ENCODE measurements at places on chromosomes 3 and 15. TPM values are rescaled to one million over a fixed set of nuclear protein-coding genes. Genes with fewer than 3 reads are reported as not detected.

DNA sequence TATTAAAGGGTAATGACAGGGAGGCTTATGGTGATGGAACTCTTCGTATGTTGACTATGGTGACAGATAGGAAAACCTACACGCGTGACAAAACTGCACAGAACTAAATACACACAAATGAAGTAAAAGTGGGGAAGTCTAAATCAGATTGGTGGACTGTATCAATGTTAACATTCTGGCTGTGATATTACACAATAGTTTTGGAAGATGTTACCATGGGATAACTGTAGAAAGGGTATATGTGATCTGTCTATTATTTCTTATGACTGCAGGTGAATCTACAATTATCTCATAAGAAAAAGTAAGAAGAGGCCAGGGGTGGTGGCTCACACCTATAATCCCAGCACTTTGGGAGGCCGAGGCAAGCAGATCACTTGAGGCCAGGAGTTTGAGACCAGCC is 9.1 kb downstream of the HIGD2B start:
- DNase-seq, result no peak

GRCh38 chr3:183800243-183800863 is 25.0 kb downstream of the MAP6D1 start:
- no peak for DNase-seq

GRCh38 chr15:26294059-26294689 is 431.0 kb upstream of the ATP10A start:
- DNase-seq, result no peak

GRCh38 chr3:47588053-47588452 is 9.4 kb upstream of the CSPG5 start:
- DNase-seq, result no peak

GRCh38 chr3:172357850-172358754 is 90.2 kb downstream of the GHSR start:
- no peak for DNase-seq

GRCh38 chr15:38873158-38873557 is 308.5 kb upstream of the RASGRP1 start:
- no peak for DNase-seq

DNA sequence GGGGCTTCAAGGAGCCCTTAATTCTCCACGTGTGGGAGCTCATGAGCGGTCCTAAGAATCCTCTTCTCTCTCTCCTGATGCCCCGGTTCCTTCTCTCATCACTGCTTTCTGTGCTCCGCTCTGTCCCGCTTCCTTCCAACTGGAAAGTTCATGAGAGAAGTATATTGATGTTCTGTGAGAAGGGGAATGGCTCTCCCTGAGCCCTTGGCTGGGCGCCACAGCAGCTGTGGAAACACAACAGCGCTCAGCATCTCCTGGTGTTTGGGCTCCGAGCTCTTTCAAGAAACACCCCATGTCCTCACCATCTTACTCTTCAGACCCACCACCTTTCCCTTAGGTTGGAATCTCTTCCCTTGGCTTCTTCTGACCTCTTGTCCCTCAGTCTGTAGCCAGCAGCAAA is 161.7 kb downstream of the VGLL4 start:
- DNase-seq, result no peak

- DNase-seq, result no peak
Observed at GRCh38 chr15:82646250-82647044, 716 bp downstream of the CPEB1 start.

GRCh38 chr3:117409701-117410459 is 700.3 kb downstream of the TUSC7 start:
- DNase-seq, result no peak

DNA sequence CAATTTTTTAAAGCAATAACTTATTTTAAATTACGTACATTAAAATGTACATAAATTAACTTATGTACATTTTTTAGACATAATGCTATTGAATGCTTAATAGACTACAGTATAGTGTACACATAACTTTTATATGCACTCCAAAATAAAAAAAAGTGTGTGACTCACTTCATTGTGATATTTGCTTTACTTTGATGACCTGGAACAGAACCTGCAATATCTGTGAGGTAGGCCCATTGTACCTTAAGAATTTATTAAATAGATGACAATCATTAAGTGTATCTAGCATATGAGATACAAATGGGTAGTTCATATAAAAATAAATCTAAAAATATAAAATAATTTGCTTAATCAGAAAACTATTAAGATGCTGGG is 276.7 kb downstream of the NFKBIZ start:
- no peak for DNase-seq

DNA sequence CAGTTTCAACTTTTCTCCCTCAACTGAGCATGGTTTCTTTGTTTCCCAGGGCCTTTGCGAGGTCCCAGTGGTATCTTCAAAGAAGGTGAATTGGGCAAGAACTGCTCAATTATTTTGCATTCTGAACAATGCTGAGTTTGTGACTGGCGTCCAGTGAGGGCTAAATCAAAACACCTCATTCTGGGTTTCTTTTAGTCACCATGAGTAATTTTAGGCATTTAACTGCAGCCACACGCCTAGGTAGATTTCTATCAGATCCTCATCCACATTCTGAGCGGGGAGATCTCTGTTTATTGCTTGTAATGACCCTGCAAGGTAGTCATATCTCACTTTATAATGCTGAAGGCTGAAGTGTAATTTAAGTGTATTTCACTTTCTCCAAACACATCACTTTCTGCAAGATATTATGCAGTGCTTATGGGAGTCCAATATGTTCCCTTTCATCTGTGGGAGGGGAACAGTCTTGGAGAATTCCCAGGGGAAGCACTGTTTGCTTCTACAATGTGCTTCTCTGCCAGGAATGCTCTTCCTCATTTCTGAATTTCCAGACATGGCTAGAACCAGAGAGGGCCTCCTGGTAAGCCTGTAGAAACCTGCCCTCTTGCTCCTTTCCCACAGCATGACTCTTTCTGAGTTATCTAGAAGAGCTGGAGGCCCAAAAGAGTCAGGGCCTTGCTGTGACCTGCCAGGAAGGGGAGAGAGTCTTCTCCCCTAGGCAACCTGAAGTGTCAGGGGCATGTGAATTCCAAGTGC is 91.7 kb downstream of the FRMD4B start:
- no peak for DNase-seq

- DNase-seq, result no peak
Observed at GRCh38 chr3:192577271-192577670, 150.1 kb downstream of the FGF12 start.

- no peak for DNase-seq
Observed at GRCh38 chr3:86913160-86913559, 77.8 kb downstream of the VGLL3 start.

GRCh38 chr15:34987609-34988026 is 469 bp downstream of the ZNF770 start:
- DNase-seq, result no peak

DNA sequence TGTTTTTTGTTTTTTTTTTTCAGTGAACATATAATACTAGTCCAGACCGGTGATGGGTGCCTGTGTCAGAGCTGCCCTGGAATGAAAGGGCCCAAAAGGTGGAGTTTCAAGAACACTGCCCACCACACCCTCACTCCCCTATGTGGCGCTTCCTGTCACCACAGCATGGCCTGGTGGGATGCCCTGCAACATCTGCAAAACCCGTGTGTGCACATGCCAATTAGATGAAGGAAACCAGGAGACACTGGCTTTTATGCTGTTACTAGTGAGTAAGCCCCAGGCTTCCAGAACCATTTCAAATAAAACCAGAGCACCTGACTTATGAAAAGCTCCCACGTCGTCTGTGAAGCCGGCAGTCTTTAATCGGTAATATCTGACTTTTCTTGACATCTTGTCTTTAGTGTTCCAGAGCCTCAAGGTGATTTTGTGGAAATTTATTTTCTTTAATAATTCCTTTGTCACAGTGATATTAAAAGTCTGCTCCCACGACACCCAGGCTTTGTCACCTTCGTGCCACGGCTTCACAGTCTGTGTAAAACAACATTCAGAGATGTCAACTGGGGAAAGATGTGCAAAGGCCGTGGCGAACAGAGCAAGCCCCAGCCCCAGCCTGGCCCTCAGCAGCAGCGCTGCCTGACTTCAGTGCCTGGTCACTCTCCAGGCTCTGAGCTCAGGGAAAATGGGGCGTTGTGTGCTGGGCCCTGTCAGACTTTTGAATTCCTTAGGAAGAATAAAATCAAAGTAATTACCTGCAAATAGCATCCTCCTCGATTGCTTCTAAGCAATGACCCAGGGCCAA is 6.4 kb downstream of the CFAP92 start:
- DNase-seq, result no peak

GRCh38 chr3:24802614-24803013 is 308.0 kb upstream of the THRB start:
- no peak for DNase-seq

- DNase-seq, result no peak
Observed at GRCh38 chr3:127809211-127809610, 13.1 kb downstream of the MGLL start.

- no peak for DNase-seq
Observed at GRCh38 chr15:62559381-62559733, 394.3 kb upstream of the C2CD4B start.

DNA sequence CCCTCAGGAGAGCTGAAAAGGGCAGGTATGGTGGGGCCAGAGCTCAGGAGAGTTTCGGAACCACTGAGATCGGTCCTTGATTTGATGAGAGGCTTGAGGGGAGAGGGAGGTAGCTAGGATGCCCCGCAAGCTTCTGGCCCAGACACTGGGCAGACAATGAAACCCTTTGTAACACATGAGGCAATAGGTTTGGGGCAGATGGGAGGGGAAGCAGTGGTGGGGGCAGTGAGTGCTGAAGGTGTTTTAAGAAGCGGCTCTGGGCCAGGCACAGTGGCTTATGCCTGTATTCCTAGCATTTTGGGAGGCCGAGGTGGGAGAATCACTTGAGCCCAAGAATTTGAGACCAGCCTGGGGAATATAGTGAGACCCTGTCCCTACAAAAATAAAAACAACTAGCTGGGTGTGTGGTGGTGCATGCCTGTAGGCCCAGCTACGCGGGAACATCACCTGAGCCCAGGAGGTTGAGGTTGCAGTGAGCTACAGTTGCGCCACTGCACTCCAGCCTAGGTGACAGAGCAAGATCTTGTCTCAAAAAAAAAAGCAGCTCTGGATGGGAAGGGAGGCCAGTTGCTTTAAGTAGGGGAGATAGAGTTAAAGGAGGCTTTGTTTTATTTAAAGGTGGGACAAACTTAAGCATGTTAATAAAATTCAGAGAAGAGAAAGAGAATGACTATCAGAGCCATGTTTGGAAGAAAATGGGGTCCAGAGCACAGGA is 9.6 kb upstream of the SNX22 start:
- DNase-seq, result no peak

DNA sequence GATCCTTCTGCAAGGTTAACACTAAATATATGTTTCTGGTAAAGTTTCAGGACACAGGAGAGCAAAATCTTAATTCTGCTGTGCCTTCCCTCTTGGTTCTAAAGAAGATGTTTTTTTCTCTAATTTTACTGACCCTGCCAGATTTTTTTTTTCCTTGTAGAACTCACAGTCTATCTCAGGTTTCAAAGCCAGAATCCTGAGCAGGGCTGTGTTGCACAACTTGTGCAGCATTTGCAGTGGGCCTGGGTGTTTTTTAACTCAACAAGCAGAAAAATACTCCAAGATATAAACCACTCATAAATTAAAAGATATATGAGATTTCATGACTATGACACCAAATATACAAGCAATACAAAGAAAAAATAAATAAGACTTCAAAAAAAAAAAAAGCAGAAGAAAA is 40.2 kb upstream of the ARF4 start:
- no peak for DNase-seq

GRCh38 chr3:117793622-117794265 is 1084.2 kb downstream of the TUSC7 start:
- DNase-seq, result no peak

GRCh38 chr3:197022405-197023231 is 7.0 kb downstream of the MELTF start:
- DNase-seq, result no peak

GRCh38 chr15:69529141-69529540 is 76.5 kb downstream of the RPLP1 start:
- DNase-seq, result no peak

DNA sequence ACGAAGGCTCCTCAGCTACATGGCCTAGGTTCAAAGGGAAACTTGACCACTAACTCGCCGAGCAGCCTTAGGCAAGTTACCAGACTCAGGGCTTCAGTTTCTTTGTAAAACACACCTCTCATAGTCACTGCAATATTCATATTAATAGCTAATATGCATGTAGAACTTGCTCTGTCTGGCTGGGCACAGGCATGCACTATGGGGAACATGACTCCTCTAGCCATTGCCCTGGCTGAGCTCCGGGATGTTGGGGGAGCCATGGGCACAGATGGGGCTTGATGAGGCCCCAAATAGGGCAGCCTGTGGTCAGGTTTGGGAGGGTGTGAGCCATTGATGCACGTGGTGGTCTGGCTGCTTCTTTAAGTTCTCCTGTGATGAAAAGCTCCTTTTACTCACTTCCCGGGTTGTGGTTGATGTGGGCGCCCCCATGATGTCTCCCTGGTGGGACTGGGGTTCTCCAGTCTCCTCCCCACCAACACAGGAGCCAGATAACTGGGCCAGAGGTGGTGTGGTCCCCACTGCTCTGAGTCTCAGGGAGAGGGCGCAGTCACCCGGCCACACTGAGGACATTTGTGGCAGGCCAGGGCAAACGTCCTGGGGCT is 29.4 kb upstream of the DUSP7 start:
- no peak for DNase-seq

- no peak for DNase-seq
Observed at GRCh38 chr15:99925661-99926461, 192.6 kb upstream of the LYSMD4 start.

DNA sequence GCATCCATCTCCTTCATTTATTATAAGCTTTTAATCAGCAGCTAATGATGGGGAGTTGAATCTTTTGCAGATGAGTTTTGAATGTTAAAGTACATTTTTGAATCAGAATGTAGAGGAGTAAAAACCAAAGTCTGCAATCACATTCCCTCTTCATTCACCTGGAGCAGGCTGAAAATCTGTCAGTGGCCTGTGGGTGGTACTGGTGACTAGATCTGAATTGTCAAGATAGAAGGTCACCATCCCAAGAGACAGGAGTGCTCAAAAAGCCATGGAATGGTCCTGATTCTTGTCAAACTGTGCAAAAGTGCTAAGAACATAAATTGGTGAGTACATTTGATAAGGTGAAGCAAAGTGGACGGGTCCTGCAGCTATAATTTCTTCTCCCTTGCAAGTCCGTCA is 881.3 kb upstream of the NR2F2 start:
- no peak for DNase-seq

- no peak for DNase-seq
Observed at GRCh38 chr3:143586576-143586975, 261.7 kb downstream of the SLC9A9 start.

GRCh38 chr3:3701949-3702348 is 97.3 kb upstream of the LRRN1 start:
- DNase-seq, result no peak

The IL12A gene
- total RNA-seq, result not detected

The POC1A gene
- total RNA-seq, result 14.4 TPM

The KNSTRN gene
- total RNA-seq, result 46.2 TPM

The GOLGA8Q gene
- not detected for total RNA-seq

The PRRT3 gene
- total RNA-seq, result 11.4 TPM

The RSL24D1 gene
- 72.3 TPM for total RNA-seq

The POTEB gene
- not detected for total RNA-seq

The MINDY2 gene
- total RNA-seq, result 27.1 TPM

The NECTIN3 gene
- total RNA-seq, result 46.5 TPM

The TMCO5A gene
- not detected for total RNA-seq

The SEMA3G gene
- 0.79 TPM for total RNA-seq

The GOLGA8T gene
- not detected for total RNA-seq

The C3orf80 gene
- 0.50 TPM for total RNA-seq

The BSN gene
- total RNA-seq, result 3.0 TPM

The SLMAP gene
- total RNA-seq, result 64.7 TPM

The PLSCR5 gene
- not detected for total RNA-seq

The GOLGA8S gene
- 0.81 TPM for total RNA-seq

The RUBCN gene
- 30.4 TPM for total RNA-seq

The MESP2 gene
- total RNA-seq, result not detected

The CPLX3 gene
- total RNA-seq, result not detected

The ATP13A4 gene
- 8.1 TPM for total RNA-seq
